Retina (tissue), 1 donor: ENCODE measurements at places on chromosomes 2 and 18.

GRCh38 chr2:65934992-65935629 is 499.8 kb upstream of the MEIS1 start:
- no peak for DNase-seq

DNA sequence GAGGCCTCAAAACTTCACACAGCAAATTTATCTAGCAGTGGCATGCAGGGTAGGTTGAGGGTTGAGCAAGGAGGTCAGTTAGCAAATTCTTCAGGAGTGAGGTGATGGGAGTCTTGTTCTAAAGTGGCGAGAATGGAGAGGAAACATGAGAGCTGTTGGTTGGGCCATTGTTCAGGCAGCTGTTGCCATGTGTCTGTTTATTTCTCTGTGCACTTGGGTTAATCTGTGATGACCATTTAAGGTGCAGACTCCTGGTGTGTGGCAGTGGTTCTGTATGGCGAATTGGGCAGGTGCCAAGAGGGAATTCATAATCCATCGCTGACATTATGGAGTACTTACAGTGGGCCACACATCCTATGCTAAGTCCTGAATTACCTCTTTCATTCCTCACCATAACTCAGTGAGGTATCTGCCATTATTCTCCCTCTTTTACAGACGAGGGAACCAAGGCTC is 30.4 kb downstream of the TMEM178A start:
- peak; percentile 39 for DNase-seq

- DNase-seq: no peak
These were observed 34.7 kb downstream of the PIEZO2 start for GRCh38 chr18:11114653-11115052.

GRCh38 chr2:55776966-55777365 is 83.3 kb upstream of the PNPT1 start:
- DNase-seq: no peak

DNA sequence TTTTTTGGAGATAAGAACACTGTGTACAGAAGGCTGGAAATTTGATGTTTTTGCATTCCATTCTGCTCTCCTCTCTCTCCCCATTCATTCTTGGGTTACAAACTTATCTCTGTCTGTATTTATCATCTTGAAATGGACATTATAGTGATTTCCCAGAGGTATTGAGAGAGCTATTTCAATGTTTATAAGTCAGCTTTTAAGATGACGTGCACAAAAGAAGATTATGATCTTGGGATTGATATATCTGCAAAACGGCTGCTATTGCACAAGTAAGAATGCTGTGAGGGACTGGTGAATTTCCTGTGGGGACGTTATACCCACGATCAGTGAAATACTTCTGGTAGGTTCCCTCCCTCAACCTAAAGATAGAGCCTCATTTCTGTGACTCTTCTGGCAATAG is 61.0 kb upstream of the DTNA start:
- no peak for DNase-seq

DNA sequence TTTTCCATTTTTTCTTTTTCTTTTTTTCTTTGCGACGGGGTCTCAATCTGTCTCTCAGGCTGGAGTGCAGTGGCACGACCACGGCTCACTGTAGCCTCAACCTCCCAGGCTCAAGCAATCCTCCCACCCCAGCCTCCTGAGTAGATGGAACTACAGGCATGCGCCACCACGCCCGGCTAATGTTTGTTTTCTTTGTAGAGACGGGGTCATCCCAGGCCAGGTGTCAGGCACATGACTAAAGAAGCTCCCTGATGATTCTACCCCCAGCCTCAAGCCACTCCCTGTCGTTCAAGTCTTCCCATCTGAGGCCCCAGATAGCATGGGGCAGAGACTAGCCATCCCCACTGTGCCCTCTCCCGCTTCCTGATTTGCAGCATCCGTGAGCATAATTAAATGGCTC is 9.8 kb upstream of the FZD5 start:
- no peak for DNase-seq

DNA sequence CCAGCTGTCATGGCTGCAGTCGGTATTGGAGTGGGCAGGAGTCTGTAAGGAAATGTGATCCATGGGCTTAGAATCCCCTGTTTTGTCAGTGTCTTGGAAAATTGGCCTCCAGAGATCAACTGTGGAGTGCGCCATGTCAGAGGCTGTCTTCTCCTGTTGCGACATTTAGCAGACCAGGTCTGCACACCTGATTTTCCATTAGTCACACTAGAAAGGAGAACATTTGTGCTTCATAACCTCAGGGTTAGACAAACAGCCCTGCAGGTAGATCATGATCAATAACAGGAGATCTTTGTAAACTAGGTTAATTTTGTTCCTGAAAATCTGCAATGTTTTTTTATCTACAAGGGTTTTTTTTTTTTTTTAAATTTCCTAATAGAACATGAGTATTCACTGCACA is 28.0 kb downstream of the LDLRAD4 start:
- no peak for DNase-seq

- no peak for DNase-seq
These were observed 1.6 kb upstream of the TMEM37 start for GRCh38 chr2:119430023-119430498.

GRCh38 chr2:18132697-18133096 is 254.2 kb downstream of the KCNS3 start:
- DNase-seq: no peak

DNA sequence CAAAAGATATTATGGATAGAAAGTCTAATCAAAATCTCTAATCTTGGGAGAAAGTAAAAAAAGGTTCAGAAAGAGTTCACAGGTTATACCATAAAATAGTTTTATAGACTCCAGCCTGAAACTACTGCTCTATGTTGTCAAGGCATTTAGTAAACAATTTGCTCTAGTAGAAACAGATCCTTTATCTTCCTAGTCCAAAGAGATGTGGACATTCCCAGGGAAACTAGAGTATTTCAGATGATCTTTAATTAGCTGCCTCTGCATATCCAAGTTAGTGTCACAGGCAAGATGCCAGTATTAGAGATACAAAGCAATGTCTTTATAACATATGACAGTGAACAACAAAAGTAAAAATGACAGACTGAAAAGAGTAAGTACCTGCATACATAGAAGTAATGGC is 708.6 kb downstream of the CCDC85A start:
- DNase-seq: no peak

GRCh38 chr2:70261501-70261900 is 3.6 kb downstream of the PCYOX1 start:
- no peak for DNase-seq

GRCh38 chr2:120669121-120669952 is 66.3 kb upstream of the GLI2 start:
- peak; percentile 59 for DNase-seq

DNA sequence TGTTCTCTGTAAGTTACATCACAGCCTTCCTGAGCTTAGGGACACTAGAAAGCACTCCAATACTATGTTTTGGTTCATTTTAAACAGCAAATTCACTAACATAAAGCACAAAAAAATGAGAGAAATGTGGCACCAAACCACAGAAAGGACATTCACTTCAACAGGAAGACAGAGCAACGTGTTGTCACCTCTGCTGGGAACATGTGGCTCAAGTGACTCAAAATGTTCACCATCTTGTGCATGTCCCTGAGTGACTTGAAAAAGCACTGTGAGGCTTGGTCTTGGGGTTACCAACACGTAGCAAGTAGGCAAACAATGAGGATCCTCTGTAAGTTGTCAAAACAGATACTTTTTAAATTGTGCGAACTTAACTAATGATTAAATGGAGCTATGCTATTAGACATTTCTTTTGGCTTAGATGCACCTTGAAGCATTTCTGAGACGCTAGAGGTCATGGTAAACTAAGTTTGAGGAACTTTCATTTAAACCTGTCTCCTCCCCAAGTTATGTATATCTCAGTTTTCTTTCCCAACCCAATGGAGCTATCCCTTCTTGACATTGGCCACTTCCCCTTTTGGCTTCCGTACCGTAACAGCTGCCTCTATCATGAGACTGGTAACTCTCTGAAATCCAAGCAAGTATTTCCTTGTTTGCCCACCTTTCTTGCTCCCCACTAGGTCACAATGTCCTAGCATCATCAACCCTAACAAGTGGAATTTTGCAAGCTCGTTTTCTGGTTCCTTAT is 14.0 kb upstream of the ST6GAL2 start:
- DNase-seq: no peak

GRCh38 chr18:74248595-74248994 is 43.2 kb downstream of the CYB5A start:
- no peak for DNase-seq

- DNase-seq: no peak
These were observed 34.0 kb upstream of the IL37 start for GRCh38 chr2:112876971-112877361.

DNA sequence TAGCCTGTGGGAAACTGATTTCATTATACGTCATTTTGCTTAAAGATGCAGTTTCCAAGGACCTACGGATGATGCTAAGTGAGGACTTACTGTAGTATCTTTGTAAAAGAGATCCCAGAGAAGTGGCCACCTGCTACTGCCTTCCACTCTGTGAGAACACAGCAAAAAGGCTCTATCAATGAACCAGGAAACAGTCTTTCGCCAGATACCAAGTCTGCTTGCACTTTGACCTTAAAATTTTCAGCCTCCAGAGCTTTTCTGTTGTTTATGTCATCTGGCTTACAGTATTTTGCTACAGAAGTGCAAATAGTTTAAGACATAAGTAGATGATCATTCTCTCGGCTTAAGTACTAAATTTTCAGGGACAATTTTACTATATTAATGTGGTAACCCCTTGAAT is 847.9 kb upstream of the CHAC2 start:
- DNase-seq: no peak

DNA sequence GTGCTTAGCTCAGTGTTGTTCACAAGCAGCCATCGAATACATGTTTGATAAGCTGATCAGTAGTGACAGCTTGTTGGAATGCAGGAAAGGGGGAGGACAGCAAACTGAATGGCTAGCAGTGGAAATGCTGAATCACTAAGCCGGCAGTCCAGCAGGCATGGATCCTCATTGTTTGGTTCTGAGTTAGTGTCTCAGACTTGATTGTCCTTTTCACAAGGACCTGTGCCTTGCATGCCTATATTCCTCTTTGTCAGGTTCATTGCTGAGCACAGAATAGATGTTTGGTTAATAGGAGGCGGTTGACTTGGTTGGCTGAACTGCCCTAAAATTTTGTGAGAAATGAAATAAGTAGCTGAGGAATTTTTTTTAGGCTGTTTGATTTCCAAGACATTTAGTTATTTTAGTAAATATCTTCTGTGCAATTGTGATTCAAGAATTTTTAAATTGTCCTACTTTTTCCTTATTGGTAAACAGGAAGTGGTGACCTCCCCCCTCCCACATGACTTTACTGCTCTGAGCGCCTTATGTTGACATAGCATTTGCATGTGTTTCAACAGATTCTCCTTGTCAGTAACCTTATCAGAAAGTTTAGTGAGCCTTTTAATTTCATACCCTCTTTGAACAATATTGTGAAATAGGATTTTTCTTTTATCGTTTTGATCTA is 21.4 kb upstream of the STON1 start:
- DNase-seq: peak; percentile 23

- DNase-seq: no peak
These were observed 91.4 kb upstream of the TACR1 start for GRCh38 chr2:75290600-75291150.

DNA sequence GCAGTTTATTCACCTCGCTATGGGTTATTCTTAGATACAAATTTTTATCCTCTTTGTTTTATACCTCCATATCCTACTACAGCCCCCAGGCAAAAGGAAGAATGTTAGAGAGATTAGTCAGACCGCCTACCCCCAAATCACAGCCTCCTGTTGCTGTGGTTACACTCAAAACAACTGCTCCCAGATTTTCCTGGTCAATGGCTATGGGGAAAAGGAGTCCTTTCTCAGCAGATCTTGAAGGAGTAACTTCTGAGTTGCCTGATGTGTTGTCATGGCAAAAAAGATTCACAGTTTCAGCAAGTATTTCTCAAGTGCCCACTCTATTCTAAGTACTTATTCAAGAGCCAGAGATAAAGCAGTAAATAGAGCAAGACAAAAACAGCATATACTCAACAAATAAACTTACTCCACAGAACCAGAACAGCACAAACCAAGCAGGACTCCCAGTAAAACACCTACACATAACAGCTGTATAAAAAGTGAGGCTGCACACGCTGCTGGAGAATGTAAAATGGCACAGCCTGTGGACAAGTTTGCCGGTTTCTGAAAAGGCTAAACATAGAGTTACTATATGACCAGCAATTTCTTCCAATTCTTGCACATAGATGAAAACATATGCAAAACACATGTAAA is 104.8 kb downstream of the NOL10 start:
- no peak for DNase-seq

- DNase-seq: peak; percentile 39
These were observed 29.1 kb downstream of the FAM178B start for GRCh38 chr2:96957244-96957643.

GRCh38 chr2:210199854-210200253 is 25.4 kb downstream of the ACADL start:
- DNase-seq: no peak

DNA sequence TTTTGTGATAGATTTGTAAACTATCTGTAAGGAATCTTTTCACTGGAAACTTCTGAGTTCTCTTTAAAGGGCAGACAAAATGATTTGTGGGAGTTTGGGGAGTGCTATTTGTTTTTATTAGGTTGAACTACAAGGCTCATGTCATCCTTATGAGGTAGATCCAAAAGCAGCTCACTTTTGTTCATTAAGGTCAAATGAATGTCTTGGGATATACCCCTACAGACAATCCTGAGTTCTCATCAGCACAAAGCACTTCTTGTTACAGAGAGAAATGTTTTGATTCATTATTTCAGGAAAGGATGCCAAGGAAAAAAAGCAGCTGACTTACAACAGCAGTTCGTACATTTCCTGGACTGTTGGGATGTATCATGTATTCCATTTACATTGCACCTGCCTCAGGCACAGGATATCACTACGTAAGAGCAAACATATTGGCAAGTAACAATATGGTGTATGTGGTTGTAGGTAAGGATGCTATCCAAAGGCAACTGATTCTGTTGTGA is 68.9 kb downstream of the DCC start:
- no peak for DNase-seq

DNA sequence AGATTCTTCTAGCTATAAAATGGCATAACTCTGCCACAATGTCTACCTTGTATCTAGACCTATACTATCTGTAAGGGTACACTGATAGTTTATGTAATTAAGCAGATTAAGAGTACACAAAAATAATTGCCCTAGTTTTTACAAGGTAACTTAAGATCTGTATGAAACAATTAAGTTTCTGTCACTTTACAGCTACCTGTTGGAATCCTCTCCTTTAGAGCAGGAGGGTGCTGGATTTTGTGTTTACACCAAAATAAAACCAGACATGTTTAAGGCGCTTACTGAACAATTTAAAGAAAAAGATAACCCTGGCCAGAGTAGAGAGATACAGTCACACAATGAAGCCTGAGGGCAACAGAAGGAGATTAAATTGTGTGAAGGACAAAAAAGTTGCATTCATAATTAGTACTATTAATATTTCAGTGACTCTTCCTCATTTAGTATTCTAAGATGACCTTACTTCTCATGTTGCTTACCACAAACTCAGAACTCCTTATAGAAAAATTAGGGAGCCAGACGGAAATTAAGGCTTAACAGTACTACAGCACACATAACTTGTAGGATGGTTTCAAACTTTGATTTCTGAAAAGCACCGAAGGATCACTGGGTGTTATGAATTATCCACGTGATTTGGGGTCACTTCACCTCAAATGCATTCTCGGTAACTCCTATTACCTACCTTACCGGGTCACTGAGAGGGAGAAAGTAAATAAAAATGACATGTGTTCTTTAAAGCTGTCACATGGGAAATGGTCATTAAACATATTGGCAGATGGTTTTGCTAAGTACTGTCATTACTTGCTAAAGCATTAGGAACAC is 1.0 kb downstream of the DARS1 start:
- DNase-seq: no peak
